ENCODE measurements at places on chromosomes 3 and 15.

GRCh38 chr3:78668302-78668701 lies 1099.5 kb downstream of the ROBO1 start:
- DNase-seq, result no peak

DNA sequence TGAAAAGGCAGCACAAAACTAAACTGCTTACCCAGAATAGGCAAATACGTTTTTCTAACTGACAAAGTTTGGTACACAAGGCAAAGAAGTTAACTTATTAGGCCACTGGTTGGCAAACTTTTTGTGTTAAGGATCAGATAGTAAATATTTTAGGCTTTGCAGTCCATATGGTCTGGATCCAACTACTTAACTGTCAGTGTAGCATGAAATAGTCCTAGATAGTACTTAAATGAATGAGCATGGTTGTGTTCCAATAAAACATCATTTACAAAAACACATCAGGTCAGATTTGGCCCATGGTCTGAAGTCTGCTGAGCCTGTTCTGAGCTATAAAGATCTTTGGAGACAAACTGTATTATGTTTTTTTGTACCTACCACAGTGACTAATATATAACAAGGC lies 136.9 kb downstream of the PCCB start:
- no peak for DNase-seq

DNA sequence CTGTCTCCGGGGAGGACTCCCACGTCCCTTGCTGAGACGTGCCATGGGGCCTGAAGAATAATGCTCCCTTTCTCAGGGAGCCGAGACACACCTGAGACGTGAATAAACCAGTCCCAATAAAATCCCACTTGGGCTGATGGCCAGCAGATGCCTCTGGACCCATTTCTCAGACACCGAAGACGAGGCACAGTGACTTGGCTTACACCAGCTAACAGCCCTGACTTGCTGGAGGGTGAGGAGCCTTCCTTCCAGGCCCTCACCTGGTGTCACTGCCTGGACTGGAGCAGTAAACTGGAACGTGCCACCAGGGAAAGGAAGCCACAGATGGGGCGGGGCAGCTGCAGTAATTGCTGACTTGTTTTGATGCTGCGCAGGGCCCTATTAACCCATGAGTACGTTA lies 189.7 kb downstream of the PDZRN3 start:
- no peak for DNase-seq

DNA sequence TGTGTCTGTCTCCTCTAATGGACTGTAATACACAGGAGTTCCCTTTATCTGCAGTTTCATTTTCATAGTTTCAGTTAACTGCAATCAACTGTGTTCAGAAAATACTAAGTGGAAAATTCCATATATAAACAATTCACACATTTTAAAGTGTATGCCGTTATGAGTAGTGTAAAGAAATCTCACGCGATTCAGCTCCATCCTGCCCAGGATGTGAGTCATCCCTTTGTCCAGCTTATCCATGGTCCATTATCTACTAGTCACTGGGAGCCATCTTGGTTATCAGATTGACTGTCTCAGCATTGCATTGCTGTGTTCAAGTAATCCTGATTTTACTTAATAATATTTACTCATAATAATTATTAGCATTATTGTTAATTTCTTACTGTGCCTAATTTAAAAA lies 14.5 kb downstream of the ZPLD1 start:
- no peak for DNase-seq

DNA sequence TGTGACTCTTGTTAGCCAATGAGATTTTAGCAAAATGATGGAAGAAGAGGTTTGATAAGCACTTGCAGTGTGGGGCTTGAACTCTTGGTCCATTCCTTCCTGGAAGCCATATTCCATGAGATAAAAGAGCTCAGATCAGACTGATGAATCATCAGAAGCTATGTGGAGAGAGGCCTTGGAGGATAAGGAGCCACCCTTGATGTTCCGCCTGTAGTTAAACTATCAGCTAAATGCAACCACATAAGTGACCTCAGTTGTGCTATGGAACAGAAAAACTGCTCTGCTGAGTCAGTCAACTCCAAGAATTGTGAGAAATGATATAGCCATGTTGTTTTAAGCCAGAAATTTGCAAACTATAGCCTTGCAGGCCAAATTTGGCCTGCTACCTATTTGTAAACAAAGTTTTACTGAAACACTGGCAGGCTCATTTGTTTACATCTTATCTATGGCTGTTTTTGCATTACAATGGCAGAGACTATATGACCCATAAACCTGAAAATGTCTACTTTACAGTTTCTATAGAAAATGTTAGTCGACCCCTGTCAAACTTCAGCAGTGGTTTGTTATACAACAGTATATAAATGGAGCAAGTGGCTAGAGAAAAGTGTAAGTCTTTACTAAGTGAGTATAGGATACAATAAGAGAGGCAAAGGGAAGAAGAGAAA lies 27.6 kb upstream of the GAP43 start:
- DNase-seq, result no peak

DNA sequence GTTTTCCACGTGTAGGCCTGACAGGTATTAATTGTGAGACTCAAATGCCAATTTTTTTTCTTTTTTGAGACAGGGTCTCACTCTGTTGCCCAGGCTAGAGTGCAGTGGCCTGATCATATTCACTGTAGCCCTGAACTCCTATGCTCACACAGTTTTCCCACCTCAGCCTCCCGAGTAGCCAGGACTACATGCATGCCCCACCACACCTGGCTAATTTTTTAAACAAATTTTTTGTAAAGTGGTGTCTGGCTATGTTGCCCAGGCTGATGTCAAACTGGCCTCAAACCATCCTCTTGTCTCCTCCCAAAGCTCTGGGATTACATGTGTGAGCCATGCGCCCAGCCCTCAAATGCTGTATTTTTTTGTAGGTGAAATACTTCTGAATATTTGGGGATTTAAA lies 14.0 kb downstream of the SLC25A36 start:
- no peak for DNase-seq

- no peak for DNase-seq
Measured at GRCh38 chr15:99962006-99962561, 228.8 kb upstream of the LYSMD4 start.

GRCh38 chr15:52493968-52494367 lies 34.7 kb downstream of the MYO5A start:
- DNase-seq, result no peak

DNA sequence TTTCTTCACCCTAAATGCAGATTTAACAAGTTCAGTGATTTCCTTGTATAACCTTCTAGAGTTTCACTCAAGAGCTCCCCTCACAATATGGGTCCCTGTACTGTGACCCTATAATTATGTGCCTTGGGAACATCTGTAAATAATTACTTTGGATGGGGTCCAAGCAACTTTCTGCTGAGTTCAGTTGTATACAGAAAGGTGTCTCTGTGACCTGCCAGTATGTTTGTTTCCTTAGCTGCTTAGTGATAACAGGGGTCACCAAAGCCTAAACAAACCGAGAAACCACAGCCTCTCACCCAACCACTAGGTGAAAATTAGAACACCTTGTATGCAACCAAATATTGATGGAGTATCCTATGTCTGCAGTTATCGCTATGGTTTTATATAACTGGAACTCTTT lies 29.8 kb upstream of the SLC25A36 start:
- DNase-seq, result no peak
